Activated T-helper 2 cell treated with anti-CD3 and anti-CD28 coated beads, Interferon-gamma antibody, Interleukin-2, Interleukin-4, amounts not matched to agents 10 μg/mL and 5 μg/mL and 100 μg/mL, durations not matched to agents 14 hours and 24 hours and 36 hours (primary cell): ENCODE measurements at places on chromosomes 2 and 18.

GRCh38 chr2:235366807-235367206 is 127.0 kb upstream of the AGAP1 start:
- no peaks in the 10 kb centered on the region for H3K36me3 ChIP-seq
- H3K27me3 ChIP-seq = no peaks in the 10 kb centered on the region
- no peak overlapping the region for H3K27ac ChIP-seq
- no peaks in the 10 kb centered on the region for H3K4me1 ChIP-seq

DNA sequence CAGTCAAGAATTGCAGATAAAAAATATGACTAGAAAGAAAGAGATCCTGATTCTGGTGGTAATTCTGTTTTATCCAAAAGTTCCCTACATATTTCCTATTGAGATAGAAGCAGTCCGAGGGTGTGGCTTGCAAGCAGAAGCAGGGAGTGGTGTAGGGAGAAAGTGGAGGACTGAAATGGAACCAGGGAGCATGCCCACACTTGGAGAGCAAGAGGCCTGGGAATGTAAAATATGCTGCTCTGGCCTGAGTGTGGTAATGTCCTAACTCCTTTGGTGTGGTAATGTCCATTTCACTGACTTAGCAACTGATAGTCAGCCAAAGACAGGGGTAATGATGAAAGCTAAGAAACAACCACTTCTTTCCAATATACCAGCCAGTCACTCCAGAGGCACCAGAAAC is 30.1 kb upstream of the FMNL2 start:
- H3K4me1 ChIP-seq = no peaks in the 10 kb centered on the region
- DNase-seq = no peak
- no peaks in the 10 kb centered on the region for H3K36me3 ChIP-seq
- H3K27me3 ChIP-seq = peaks cover 13% of the 10 kb centered on the region
- H3K27ac ChIP-seq = no peak overlapping the region

- DNase-seq = no peak
- no peak overlapping the region for H3K4me3 ChIP-seq
- H3K4me1 ChIP-seq = no peaks in the 10 kb centered on the region
- H3K36me3 ChIP-seq = no peaks in the 10 kb centered on the region
- H3K27me3 ChIP-seq = no peaks in the 10 kb centered on the region
- H3K27ac ChIP-seq = no peak overlapping the region
Observed at GRCh38 chr2:232328516-232329460, 49.8 kb upstream of the ALPP start.

- H3K27me3 ChIP-seq = peaks cover 9% of the 10 kb centered on the region
- no peaks in the 10 kb centered on the region for H3K36me3 ChIP-seq
- H3K4me3 ChIP-seq = no peak overlapping the region
- no peak overlapping the region for H3K27ac ChIP-seq
- H3K4me1 ChIP-seq = no peaks in the 10 kb centered on the region
- DNase-seq = no peak
Observed at GRCh38 chr2:19911808-19912509, 10.2 kb upstream of the TTC32 start.

GRCh38 chr18:29034113-29034856 is 857.4 kb upstream of the CDH2 start:
- no peak overlapping the region for H3K4me3 ChIP-seq
- H3K27me3 ChIP-seq = no peaks in the 10 kb centered on the region
- H3K4me1 ChIP-seq = no peaks in the 10 kb centered on the region
- no peak overlapping the region for H3K27ac ChIP-seq
- no peak for DNase-seq

- H3K4me1 ChIP-seq = peaks cover 5% of the 10 kb centered on the region
- no peak overlapping the region for H3K27ac ChIP-seq
- H3K4me3 ChIP-seq = no peak overlapping the region
- H3K36me3 ChIP-seq = no peaks in the 10 kb centered on the region
- H3K27me3 ChIP-seq = peaks cover 9% of the 10 kb centered on the region
- no peak for DNase-seq
Observed at GRCh38 chr2:75055142-75055819, 96.8 kb downstream of the POLE4 start.

GRCh38 chr2:71071681-71072398 is 3.4 kb downstream of the NAGK start:
- H3K36me3 ChIP-seq = peaks cover 39% of the 10 kb centered on the region
- peak overlapping the region; percentile 78 for H3K27ac ChIP-seq
- peaks cover 47% of the 10 kb centered on the region for H3K4me1 ChIP-seq
- H3K27me3 ChIP-seq = no peaks in the 10 kb centered on the region
- peak; percentile 28 for DNase-seq

DNA sequence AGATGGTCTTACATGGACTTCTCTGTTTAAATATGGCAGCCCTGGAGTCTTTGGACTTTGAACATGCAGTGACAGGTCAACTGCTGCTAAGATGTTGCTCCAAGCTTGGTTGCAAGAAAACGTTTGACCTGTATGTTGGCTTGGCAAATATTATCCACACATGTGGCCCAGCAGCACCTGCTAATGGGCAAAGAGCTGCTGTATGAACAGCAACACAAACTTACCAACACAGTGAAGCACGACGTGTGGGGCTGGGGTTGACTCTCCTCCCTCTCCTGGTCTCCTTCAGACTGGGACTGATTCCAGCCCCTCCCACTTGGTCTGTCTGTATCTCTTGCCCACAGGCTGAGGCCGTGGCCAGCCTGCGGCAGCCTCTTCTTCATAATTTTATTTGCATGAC is 3.8 kb downstream of the KCNE4 start:
- DNase-seq = no peak
- H3K4me3 ChIP-seq = no peak overlapping the region
- H3K27me3 ChIP-seq = peaks cover 2% of the 10 kb centered on the region
- H3K27ac ChIP-seq = no peak overlapping the region
- no peaks in the 10 kb centered on the region for H3K36me3 ChIP-seq

- no peak overlapping the region for H3K4me3 ChIP-seq
- H3K27ac ChIP-seq = no peak overlapping the region
- H3K27me3 ChIP-seq = no peaks in the 10 kb centered on the region
- no peaks in the 10 kb centered on the region for H3K36me3 ChIP-seq
- H3K4me1 ChIP-seq = no peaks in the 10 kb centered on the region
Observed at GRCh38 chr2:217555081-217555876, 447.5 kb downstream of the TNS1 start.

DNA sequence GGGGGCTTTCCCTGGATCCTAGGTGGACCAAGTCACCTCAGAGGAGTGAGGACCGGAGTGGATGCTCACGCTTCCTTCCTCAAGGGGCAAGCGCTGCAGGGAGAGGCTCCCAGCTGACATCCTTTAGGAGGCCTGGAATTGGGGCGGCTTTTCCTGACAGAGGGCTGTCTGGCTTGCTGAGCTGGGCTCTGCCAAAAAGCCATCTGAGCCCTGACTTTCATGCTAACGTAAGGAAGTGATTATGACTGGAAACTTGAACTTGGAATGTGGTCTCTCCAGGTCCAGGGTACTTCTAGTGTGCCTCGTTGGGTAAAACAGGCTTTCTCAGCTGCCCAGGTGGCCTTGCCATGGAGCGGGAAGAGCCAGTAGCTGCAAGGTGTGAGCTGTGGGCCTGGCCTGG is 268.3 kb upstream of the SPRED2 start:
- DNase-seq = no peak
- no peaks in the 10 kb centered on the region for H3K4me1 ChIP-seq
- peaks cover 2% of the 10 kb centered on the region for H3K27me3 ChIP-seq
- H3K27ac ChIP-seq = no peak overlapping the region
- H3K36me3 ChIP-seq = no peaks in the 10 kb centered on the region
- H3K4me3 ChIP-seq = no peak overlapping the region

DNA sequence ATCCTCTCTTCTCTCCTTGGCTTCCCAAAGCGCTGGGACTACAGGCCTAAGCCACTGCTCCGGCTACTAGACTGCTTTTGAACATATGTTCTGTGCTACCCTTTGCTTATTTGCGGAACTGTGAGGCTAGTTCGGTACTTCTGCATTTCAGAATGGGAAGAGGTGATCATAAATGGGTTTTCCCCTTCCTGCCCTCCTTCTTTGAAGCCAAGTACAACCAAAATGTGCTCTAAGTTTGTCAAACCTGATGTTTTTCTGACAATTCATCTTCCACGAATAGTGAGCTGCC is 1.7 kb upstream of the ESCO1 start:
- H3K27me3 ChIP-seq = peaks cover 3% of the 10 kb centered on the region
- H3K4me3 ChIP-seq = no peak overlapping the region
- peaks cover 4% of the 10 kb centered on the region for H3K36me3 ChIP-seq
- peak overlapping the region; percentile 46 for H3K27ac ChIP-seq
